ENCODE measurements at places on chromosomes 6 and 20. TPM values are rescaled to one million over a fixed set of nuclear protein-coding genes. Genes with fewer than 3 reads are reported as not detected.

- peak; percentile 76 for DNase-seq
Observed at GRCh38 chr6:83378621-83379388, 52.0 kb downstream of the ME1 start.

- no peak for DNase-seq
Observed at GRCh38 chr6:41215777-41216176, 12.4 kb upstream of the TREML4 start.

DNA sequence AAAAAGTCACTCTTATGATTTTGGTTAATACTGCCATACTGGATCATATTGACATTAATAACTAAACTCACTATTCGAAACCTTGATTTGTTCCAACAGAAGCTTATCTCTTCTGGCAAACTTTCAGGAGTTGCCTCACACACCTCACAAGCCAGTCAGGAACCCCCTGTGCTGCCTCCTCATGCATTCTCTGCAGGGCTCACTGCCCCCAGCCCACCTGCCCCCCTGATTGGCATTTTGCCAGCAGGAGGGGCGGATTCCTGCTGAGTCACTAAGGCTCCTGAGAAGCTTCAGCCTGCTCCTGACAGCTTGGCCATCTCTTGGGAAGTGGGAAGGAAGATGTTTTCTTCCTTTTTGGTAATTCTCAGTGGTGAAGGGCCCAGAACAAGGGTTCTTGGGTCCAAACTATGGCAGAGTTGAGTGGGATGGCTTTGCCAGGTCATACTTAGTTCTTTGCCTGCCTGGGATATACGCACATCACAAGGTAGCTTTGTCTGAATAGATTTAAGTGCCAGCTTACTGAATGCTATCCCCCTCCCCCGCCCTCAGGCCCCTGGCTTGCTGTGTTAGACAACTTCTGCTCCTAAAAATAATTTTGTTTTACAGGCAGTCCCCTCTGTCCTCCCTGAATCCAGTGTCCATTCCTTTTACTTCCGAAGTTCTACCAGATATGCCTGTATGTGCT is 31.4 kb downstream of the SLC35F1 start:
- DNase-seq: no peak

CLDN20 gene
- not detected for total RNA-seq
